GM12864 (cell line): ENCODE measurements at places on chromosomes 7 and 10.

DNA sequence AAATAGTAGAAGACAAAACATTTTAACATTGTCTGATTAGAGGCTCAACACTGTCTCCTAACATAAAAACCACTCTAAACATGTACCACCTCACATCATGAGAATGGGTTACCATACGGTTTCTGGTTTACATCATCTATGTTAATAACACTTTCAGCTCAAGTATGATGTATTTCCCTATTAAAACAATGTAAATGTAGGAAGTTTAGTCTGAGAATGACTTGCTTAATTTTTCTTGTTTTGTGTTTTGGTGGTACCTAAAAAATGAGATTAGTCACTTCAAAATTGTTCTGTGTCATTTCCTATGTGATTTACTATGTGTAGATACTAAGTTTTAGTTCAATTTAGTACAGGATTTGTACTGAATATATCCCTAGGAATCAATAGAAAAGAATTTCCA, 195.8 kb upstream of the SEMA3C start:
- no peak for DNase-seq

GRCh38 chr10:47423476-47423875, 39.4 kb upstream of the ZNF488 start:
- DNase-seq: no peak

- DNase-seq: no peak
Measured at GRCh38 chr7:85703251-85704010, 516.6 kb upstream of the SEMA3D start.

DNA sequence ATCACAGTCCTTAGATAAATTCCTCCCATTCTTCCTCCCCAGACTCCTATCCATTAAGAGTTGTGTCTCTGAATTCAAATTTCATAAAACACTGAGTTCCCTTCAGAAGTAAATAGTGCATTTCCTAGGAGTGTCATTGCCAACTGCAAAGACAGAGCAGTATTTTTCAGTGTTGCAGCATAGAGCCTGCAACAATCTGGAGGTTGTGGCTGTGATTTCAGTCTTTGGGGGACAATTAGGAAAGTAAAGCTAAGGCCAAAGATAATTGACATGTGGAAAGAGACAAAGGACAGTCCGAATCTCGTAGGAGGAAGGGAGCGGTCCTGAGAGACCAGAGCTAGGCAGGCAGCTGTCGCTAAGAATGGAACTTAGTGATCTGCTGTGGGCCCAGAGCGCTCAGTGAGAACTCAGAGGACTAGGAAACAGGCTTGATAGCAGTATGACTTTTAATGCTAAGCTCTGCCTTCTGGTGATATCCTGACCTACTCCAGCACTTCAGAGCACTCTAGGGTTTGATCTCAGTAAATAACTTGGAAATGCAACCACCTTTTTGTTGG, 46.2 kb downstream of the PRPF18 start:
- DNase-seq: no peak

- no peak for DNase-seq
Measured at GRCh38 chr7:4225881-4226523, 456.1 kb upstream of the FOXK1 start.

DNA sequence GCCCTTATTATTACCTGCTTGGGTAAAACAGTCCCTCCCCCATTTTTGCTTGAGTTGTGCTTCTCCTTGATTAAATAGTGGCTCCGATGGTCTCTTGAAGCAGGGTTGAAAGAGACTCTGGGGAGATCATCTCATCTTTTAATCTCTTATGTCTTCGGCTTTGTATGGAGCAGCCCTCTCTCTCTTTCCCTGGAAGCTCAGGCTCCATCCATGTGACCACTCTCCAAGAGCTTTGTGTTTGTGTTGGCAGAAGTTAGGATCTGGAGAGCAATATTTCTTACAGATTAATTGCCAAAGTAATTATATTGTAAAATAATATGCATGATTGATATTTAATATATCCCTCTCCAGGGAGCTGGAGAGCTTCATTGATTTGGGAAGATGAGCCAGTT, 76.9 kb downstream of the LRRC4 start:
- no peak for DNase-seq

DNA sequence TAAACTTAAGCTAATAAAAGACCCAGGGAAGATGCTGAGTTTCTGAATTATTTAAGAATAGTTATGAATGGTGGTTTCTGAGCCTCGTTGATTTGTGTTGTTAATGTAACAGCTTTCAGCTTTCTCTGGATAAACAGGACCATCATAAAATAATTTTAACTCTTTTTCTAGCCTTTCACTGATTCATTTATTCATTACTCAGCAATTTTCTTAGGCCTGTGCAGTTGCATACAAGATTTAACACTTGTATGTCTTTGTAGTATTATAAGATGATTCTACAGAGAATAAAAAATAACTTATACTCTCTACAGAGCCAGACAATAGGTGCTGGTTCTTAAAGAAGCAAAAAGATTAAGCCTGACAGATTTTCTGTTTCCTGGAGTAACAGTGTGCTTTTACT, 29.3 kb downstream of the TMEM196 start:
- DNase-seq: no peak

DNA sequence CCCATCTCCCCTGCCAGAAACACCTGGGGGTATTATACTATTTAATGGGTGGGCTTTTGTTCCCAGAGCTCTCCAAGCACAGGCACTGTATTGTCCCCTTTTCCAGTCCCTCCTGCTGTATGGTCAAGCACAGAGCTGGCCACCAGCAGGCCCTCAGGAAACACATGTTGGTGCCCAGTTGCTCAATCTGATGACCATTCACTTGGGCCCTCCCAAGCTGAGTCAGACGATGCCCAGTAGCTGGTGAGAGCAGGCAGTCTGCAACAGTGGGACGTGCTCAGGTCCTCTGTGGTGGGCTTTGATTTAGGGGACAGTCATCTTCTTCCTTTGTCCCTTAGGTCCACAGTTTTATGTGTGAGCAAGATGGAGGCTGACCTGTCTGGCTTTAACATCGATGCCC, 11.8 kb downstream of the SFXN2 start:
- no peak for DNase-seq

DNA sequence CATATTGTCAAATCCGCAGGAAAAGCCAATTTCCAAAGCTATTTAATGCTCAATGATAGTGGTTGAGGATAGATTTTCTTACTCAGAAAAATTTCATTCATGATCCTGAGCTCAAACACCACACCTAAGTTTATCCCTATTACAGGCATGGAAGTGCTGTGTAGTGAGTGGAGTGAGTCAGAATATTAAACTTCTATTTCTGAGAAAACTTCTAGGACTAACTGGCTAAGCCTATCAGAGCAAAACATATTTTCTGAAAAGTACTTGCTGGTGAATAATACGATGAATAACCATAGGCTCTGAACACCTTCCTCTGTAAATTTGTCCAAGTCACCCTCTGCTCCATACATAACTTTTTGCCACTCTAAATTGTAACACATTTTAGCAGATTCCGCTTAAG, 221.5 kb downstream of the SUGCT start:
- DNase-seq: no peak
